ENCODE measurements at places on chromosomes 13 and 19.

DNA sequence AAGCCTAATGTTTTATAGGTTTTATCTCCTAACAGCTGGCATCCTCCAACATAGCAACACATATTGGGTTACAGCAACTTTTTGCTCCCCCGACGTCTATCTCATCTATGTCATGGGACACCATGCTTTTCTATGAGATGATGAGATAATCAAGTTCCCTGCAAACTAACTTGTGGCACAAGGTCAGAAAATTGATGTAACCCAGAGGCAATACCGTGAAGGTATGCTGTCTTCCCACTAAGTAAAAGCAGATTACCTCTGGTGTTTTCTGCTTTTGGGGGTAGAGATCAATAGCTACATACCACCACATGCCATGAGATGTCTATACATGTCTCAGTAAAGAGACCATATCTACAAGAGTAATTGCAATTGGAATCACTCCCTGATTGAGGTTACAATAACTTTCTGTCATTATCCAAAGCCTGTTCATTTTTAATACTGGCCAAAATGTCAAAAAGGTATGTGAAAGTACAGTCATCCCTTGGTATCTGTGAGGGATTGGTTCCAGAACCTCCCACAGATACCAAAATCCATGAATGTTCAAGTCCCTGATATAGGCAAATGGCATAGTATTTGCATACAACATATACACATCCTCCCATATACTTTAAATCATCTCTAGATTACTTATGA is 131.3 kb downstream of the CYSLTR2 start:
- DNase-seq = no peak

DNA sequence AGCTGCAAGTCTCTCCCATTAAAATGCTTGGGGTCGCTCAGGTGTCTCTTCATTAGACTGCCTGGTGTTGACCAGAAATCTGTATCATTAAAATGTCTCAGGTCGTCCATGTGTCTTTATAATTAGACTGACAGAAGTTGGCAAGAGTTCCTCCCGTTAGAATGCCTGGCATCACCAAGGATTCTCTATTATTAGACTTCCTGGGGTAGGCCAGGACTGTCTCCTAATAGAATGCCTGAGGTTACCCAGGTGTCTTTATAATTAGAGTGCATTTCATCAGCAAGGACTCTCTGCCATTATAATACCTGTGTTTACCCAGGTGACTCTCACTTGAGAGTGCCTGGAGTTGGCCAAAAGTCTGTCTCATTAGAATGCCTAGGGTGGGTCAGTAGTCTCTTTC is 1537.2 kb downstream of the UQCRFS1 start:
- no peak for DNase-seq

GRCh38 chr19:51807111-51807701 is 12.2 kb downstream of the FPR3 start:
- DNase-seq = no peak

DNA sequence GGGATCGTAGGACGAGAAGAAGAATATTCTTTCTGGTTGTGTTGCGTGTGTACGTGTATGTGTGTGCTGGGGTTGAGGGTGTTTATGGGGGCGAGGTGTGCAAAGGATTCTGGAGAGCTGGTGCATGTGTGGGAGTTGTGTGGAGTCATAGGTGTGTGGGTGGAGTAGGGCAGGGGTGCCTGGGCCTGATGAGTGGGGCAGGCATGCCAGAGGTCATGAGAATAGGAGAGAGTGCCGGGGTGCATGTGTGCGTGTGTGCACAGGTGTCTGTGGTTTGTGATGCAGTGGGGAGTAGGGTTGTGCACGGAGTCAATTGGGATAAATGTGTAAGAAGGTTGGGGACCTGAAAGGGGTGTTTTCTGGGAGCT is 649 bp downstream of the TMEM91 start:
- no peak for DNase-seq

- DNase-seq = no peak
Observed at GRCh38 chr19:17020823-17021222, 5.8 kb downstream of the CPAMD8 start.

DNA sequence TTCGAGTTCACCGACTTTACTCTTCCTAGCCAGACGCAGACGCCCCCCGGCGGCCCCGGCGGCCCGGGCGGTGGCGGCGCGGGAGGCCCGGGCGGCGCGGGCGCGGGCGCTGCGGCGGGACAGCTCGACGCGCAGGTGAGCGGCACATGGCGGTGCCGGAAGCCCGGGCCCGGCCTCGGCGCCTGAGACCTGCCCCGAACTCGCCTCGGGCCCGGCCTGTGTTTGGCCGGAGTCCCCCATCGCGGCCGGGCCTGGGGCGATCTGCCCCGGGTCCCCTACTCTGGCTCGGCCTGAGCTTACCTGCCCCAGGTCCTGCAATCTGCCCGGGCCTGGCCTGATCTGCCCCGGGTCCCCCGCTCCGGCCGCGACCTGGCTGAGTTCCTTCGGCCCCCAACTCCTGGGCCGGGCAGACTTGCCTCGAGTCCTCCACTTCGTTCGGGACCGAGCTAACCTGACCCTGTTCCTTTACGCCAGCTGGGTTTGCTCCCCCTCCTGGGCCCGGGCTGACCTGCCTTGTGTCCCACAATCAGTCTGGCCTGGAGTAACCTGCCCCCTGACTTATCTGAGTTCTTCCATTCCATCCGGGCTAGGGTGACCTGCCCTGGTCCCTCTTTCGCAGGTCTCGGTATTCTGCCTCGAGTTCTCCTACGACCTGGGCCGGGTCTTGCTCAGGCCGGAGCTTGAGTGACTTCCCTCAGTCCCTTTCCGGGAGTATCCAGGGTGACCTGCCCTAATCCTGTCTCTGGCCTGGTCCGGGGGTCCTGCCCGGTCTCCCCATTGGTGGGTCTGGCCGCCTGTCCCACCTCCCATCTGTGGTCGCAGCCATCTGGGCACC is 764 bp downstream of the UPF1 start:
- DNase-seq = no peak

GRCh38 chr13:98504371-98504963 is 72.4 kb downstream of the STK24 start:
- no peak for DNase-seq

DNA sequence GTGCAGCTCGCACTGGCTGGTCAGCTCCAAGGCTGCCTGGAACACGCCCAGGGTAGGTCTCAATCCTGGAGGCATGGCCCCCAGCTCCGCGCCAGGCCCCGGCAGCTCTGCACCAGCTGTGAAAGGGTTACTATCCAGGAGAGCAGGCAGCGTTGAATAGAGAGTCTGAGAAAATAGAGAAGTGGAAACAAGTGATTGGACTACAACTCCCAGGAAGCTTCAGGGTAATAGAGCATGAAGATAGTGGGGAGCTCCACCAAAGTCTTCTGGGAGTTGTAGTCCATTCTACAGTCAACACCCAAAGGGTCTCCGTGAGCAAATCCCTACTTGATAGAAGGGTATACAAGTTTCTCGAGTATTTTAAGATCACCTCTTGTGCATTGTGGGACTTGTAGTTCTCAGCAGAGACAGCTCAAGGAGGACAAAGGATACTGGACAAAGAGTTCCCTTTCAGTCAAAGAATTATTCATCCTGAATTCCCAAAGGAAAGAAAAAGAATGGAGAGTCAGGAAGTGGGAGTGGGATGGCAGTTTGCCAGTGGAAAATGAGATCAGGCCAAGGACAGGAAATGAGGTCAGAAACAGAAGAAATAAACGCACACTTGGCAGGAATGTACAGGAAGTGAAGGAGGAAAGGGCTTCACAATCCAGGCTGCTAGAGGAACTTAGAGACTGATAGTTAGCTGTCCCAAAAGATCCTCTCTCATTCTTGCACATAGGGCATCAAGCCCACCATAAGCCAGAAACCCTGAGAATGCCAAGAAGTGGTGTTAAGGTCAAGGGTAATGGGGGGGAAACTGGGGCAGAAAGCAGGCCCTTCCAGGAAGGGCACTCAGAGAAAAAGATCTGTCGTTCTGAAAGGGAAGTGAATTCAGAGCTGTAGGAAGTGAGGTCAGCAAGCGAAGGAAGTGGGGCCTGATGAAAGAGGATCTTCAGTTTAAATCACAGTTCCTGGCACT is 5.5 kb upstream of the MAMSTR start:
- no peak for DNase-seq

- no peak for DNase-seq
Observed at GRCh38 chr19:2232286-2233151, 3.6 kb downstream of the PLEKHJ1 start.

DNA sequence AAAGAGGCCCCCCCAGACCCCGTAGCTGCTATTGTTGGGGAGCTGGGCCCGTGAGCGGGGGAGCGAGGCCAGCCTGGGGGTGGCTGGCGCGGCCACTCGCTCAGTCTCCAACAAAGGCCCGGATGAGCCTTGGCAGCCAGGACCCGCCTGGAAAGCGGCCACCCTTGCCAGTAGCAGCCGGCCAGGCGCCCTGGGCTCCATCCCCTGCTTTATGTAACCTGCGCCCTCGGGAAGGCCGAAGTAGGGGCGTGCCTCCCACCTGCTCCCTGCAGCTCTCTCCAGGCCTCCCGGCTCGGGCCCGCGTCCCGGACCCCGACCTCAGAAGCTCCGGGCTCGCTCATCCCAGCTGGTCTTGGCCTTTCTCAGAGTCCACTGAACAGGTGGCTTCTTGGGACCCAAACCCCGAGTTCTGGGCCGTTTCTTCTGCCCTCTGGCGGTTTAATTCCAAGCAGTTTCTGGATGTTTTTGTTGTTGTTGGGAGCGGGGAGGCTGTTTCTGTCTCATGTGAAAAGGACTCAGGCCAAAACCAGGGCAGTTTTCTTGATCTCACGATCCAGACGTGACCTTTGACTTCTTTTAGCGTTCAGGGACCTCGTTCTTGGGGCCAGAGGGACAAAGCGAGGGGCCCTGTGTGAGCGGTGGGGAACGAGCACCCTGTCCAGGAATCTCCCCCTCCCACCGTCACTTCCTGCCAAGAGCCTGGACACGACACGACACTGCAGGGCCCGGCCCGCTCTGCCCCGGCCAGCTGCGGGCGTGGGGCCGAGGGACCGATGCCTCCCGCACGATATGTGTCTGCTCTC is 1.2 kb downstream of the CDC34 start:
- DNase-seq = peak; percentile 33

GRCh38 chr13:96743296-96744089 is 250.8 kb downstream of the OXGR1 start:
- no peak for DNase-seq

DNA sequence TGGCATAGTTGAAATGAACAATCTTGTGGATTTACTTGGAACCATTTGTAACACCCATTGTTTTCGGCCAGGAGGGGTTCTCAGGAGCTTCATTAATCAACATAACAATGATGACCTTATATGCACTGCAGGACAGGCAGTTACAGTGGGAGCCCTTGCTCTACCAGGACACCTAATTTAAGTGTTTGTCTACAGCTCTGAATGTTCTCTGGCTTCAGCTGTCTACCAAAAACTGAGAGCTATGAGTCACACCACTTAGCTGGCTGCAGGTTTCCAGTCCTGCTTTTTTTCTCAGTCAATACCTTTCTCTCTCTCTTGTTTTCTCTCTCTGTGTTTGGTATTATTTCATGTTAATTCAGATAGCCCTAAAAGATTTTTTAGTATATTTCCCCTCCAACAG is 105.4 kb upstream of the MBNL2 start:
- no peak for DNase-seq

GRCh38 chr13:78060966-78061365 is 142.3 kb upstream of the EDNRB start:
- DNase-seq = no peak

DNA sequence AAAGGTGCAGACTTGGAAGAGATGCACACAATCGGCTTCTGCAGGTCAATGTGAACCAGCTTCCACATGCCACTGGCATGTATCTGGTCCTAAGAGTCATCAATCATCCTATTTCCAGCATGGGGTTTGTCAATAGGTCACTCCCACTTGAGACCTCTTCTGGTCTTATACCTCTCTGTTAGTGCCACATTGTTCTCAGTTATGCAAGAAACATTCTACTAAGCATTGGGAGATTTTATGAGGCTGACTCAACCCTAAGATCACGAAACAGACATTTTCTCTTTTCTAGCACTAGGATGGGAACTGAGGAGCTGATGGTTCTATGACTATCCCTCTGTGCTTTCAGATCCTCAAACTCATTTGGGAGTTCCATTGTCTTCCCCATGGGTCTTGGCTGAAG is 581.5 kb upstream of the KLF12 start:
- no peak for DNase-seq

DNA sequence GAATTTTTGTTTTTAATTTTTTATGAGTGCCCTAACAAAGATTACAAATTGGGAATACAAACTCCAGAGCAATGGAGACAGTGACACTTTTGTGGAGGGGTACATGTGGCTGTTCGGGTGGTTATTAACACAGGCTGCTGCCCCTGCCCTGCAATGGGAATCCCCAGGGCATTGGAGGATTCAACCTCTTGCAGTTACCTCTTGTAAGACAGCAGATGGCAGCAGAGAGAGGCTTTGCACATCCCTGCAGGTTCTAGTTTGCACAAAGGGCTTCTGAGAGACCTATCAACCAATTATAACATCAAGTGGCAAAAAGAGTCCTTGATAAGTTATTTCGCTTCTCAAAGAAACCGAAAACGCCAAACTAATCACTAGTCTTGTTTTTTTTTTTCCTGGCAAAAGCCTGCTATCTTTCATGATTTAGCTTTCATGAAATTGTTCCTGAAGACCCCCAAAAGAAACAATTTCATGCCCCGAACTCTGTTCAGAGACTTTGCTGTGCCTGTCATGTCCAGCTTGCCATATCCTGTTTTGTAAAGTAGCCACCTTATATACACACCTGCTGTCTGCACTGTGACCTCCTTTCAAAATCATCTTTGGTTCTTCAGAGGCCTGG is 10.4 kb downstream of the GJB2 start:
- peak; percentile 23 for DNase-seq

DNA sequence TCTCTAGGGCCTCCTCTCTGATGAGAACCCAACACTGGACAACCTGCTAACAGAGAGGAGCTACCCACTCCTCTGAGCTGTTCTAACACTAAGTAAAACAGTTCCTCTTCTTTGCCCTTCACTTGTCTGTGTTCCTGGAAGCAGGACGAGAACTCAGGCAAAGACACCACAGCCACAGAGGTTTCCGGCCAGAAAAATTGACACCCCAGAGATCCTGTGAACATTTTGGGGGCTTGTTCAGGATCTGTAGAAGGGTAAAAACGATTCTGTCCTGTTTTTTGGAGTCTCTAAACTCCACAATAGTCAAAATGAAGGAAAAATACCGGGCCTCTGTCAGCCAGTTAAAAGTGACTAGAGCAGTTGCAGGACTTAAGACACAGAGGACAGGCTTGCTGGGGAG is 165.9 kb downstream of the B3GLCT start:
- DNase-seq = no peak

Data from DMS79 treated with DMSO at 0.1 percent for 48 hours (cell line).